B cell (primary cell): ENCODE measurements at places on chromosomes 7 and 10. TPM values are rescaled to one million over a fixed set of nuclear protein-coding genes. Genes with fewer than 3 reads are reported as not detected.

DNA sequence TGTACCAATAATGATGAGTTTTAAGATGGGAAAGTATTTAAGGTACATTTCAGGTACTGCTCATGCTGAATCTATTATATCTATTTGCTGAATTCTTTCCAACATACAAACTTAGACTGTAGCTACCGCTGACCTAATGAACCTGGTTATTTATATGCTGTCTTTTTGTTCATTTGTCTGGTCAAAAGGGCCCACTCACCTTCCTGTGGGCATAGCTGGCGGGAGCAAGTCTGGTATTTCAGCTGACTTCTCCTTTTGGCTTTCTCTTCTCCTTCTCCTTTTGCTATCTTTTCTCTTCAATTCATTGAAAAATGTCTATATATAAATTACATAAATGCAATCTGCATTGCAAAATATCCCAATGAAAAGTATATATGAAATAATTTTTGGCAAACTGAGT lies 9.5 kb downstream of the PLXDC2 start:
- H3K36me3 ChIP-seq, result no peaks in the 10 kb centered on the region
- H3K4me3 ChIP-seq, result no peak overlapping the region
- H3K27me3 ChIP-seq, result no peaks in the 10 kb centered on the region
- DNase-seq, result no peak
- H3K4me1 ChIP-seq, result no peaks in the 10 kb centered on the region

GRCh38 chr10:109647627-109648026 lies 275.7 kb downstream of the XPNPEP1 start:
- no peak overlapping the region for H3K4me3 ChIP-seq
- H3K36me3 ChIP-seq, result no peaks in the 10 kb centered on the region
- DNase-seq, result no peak
- H3K27me3 ChIP-seq, result no peaks in the 10 kb centered on the region
- H3K27ac ChIP-seq, result no peak overlapping the region

DNA sequence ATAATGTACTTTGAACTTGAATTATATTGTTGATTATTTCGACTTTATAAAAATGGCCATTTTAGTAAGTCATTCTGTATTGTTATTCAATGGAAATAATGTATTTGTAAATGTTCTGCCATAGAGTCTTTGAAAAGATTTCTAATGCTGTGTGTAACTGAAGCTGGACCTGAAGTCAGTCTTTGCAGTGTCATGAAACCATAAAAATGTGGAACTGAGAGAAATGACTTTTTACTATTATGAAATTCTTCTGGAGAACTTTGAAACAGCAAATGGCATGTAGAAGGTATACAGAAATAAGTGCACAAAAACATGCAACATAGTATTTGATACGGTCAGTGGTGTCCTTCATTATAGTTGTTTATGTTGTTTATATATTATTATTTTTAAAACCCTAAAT lies 59.7 kb upstream of the ADRA2A start:
- no peaks in the 10 kb centered on the region for H3K27me3 ChIP-seq
- peaks cover 22% of the 10 kb centered on the region for H3K36me3 ChIP-seq
- no peak overlapping the region for H3K4me3 ChIP-seq
- H3K4me1 ChIP-seq, result no peaks in the 10 kb centered on the region
- no peak overlapping the region for H3K27ac ChIP-seq
- no peak for DNase-seq

- H3K27ac ChIP-seq, result peak overlapping the region; percentile 77
- DNase-seq, result peak; percentile 36
- no peaks in the 10 kb centered on the region for H3K27me3 ChIP-seq
Observed at GRCh38 chr10:133388236-133388972, 5.6 kb upstream of the MTG1 start.

DNA sequence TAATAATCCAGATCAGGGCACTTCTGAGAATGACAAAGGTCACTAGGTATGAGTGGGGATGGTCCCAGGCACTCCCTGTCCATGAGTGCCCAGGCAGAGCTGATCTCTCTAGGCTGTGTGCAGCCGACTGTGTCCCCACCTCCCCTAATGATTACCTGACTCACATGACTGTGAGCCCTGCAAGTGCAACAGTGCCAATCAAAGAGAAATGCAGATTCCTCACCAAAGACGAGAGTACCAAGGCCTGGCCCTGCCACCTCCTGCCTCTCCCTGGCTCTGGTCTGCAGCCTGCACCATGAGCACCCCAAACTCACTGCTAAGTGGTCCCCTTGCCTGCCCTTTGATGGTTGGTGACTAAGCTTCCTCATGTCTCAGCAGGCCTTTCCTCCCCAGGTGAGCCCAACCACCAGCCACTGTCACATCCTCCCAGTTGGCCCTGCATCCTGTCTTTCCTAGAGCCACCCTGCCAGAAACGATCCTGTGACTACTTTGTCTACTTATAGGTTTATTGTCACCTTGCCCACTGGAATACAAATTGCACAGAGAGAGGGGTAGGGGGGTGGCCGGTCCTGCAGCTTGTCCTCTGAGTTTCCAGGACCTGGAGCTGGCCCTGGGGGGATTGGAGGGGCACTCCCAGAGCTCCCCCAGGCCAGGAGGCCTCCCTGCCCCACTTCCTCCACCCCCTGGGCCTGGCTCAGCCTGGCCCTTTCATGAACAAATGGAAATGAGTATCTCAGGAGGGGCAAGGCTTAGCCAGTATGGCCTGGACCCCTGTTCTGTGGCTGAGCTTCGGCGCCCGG lies 22.4 kb upstream of the GDF10 start:
- no peaks in the 10 kb centered on the region for H3K27me3 ChIP-seq

GRCh38 chr7:77337456-77337990 lies 78.6 kb downstream of the GSAP start:
- no peaks in the 10 kb centered on the region for H3K27me3 ChIP-seq
- peaks cover 39% of the 10 kb centered on the region for H3K4me1 ChIP-seq
- H3K4me3 ChIP-seq, result no peak overlapping the region

- no peaks in the 10 kb centered on the region for H3K27me3 ChIP-seq
- peaks cover 3% of the 10 kb centered on the region for H3K4me1 ChIP-seq
- no peak for DNase-seq
- no peak overlapping the region for H3K27ac ChIP-seq
Observed at GRCh38 chr10:48714088-48714487, 29.4 kb downstream of the WDFY4 start.

GRCh38 chr10:46091828-46092523 lies 45.9 kb upstream of the MSMB start:
- H3K27ac ChIP-seq, result peak overlapping the region; percentile 7
- DNase-seq, result no peak
- no peak overlapping the region for H3K4me3 ChIP-seq
- no peaks in the 10 kb centered on the region for H3K27me3 ChIP-seq
- H3K4me1 ChIP-seq, result peaks cover 54% of the 10 kb centered on the region

DNA sequence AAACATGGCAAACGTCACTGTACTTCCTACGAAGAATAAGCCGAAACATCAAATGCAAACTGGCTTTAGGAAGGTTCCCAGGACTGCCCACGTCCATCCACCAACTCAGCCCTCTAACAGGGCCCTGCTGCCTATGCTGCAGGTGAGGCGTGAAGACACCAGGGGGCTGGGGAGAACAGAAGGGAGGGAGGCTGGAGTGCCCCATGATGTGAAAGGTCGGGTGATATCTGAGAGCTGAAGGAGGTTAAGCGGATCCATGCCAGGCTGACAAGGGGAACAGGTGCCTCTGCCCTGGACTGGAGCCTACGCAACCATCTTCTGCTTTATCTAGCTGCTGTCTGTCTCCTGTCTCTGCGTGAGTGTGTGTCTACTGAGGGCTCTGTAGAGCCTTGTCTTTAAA lies 40.2 kb upstream of the ATP6V0A4 start:
- H3K36me3 ChIP-seq, result no peaks in the 10 kb centered on the region
- H3K4me1 ChIP-seq, result no peaks in the 10 kb centered on the region
- peak; percentile 4 for DNase-seq
- no peak overlapping the region for H3K27ac ChIP-seq

- no peak overlapping the region for H3K27ac ChIP-seq
- H3K36me3 ChIP-seq, result no peaks in the 10 kb centered on the region
- H3K4me1 ChIP-seq, result no peaks in the 10 kb centered on the region
- no peak for DNase-seq
- H3K4me3 ChIP-seq, result no peak overlapping the region
Observed at GRCh38 chr10:115214829-115215228, 121.7 kb downstream of the ATRNL1 start.

GRCh38 chr7:148931470-148931869 lies 47.4 kb upstream of the EZH2 start:
- H3K36me3 ChIP-seq, result no peaks in the 10 kb centered on the region

DNA sequence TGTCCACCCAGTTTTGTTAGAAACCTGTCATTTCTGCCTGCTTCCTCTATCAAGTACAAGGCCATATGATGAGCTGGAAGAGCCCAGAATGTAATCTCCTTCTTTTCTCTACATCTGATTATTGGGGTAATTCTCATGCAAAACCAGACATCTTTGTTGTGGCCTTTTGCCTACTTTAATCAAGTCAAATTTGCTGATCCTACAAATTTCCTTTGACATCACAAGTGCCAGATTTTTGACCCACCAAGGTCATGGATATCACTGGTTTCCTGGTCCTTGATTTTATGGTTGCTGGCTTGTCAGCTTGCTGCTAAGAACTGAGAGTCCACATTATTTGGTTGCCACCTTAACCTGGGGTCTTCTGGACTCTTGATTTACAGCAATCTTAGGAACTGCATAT lies 336.1 kb downstream of the TFEC start:
- no peaks in the 10 kb centered on the region for H3K36me3 ChIP-seq
- no peak overlapping the region for H3K27ac ChIP-seq
- H3K27me3 ChIP-seq, result no peaks in the 10 kb centered on the region
- H3K4me3 ChIP-seq, result no peak overlapping the region

- H3K27me3 ChIP-seq, result no peaks in the 10 kb centered on the region
- H3K4me3 ChIP-seq, result no peak overlapping the region
- no peaks in the 10 kb centered on the region for H3K36me3 ChIP-seq
- no peaks in the 10 kb centered on the region for H3K4me1 ChIP-seq
- DNase-seq, result no peak
- no peak overlapping the region for H3K27ac ChIP-seq
Observed at GRCh38 chr10:50937230-50937907, 51.9 kb upstream of the A1CF start.

- no peaks in the 10 kb centered on the region for H3K27me3 ChIP-seq
- DNase-seq, result no peak
- no peaks in the 10 kb centered on the region for H3K36me3 ChIP-seq
- no peak overlapping the region for H3K27ac ChIP-seq
- peaks cover 14% of the 10 kb centered on the region for H3K4me1 ChIP-seq
Observed at GRCh38 chr7:30183749-30184369, 49.1 kb downstream of the MTURN start.

DNA sequence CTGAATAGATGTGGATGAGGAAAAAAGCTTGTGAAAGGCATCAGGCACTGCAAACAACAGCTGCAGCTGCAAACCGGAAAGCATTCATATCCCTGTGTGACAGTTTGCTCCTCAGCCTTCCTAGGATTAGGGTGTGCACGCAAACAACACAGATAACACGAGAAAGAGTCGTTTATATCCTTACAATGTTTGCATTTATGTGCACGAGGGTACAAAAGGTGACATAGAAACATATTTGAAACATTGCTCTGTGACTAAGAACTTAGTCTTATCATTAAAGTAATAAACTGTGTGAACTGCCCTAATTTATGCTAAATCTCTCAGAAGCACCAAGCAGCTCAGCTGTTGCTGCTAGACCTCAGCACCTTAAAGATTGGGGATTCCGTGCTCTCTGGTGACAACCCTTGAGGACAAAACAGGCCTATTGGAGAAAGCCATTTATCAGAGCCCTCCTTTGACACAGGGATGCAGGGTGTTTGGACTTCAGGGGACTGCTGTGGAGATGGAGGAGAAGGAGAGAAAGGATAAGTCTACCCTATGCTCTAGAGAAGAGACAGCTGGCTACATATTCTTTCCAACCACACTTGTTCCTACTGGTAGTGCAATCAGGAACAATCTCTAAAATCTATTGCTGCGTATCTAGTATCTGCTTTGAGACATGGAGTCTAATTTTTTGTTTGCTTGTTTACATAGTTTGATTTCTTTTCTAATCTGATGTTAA lies 176.2 kb downstream of the GNAT3 start:
- H3K27ac ChIP-seq, result no peak overlapping the region
- DNase-seq, result no peak
- H3K36me3 ChIP-seq, result no peaks in the 10 kb centered on the region

DNA sequence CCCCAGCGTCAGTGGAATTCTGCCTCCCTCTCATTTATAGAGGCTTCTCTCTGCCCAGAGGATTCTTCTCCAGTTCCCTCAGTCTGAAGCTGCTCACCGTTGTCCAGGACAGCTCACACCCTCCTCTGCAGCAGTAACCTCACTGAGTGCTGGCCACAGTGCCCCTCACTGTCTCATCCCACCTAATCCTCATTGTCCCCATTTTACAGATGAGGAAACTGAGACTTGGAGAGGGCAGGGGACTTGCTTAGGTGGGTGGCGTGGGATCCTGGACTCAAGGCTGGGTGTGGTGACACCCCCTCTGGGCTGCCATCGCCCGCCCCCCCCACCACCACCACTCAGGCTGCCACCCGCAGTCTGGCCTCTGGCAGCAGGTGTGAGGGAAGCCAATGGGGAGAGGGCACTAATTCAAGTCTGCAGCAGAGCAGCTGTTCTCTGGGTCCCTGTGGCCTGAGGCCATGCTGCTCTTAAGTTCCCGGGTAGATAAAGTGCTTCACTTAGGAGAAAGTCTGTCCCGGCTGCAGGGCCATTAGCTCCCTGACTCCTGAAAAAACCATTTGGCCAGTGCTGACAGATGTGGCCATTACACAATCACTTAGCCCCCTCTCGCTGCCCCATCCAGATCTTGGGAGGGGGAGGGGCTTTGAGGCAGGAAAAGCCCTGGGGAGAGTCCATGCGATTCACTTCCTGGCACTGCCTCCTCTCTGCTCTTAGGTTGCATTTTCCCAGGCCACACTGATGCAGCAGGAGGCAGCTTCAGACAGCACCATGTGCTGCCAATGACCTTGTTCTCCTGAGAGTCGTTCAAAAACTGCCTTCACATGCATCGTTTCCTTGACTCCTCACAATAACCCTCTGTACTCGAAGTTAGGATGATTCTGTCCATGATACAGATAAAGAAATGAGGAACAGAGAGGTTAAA lies 36.3 kb downstream of the DRGX start:
- no peaks in the 10 kb centered on the region for H3K36me3 ChIP-seq
- H3K4me1 ChIP-seq, result peaks cover 13% of the 10 kb centered on the region
- H3K27me3 ChIP-seq, result peaks cover 2% of the 10 kb centered on the region

DNA sequence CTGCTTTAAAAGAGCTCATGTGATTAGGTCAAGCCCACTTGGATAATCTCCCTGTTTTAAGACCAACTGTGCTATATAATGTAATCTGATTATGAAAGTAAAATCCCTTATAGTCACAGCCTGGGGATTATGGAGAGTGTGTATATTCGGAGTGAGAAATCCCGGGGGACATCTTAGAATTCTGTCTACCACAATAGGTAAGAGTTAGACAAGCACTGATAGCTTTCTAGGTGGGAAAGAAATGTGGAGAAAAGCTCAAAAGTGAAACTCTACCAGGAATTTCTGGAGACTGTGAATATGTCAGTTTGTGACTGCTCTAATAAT lies 2.9 kb upstream of the VCL start:
- peaks cover 42% of the 10 kb centered on the region for H3K4me1 ChIP-seq
- H3K27me3 ChIP-seq, result no peaks in the 10 kb centered on the region
- no peaks in the 10 kb centered on the region for H3K36me3 ChIP-seq
- no peak overlapping the region for H3K4me3 ChIP-seq
- no peak for DNase-seq
- H3K27ac ChIP-seq, result no peak overlapping the region

- peaks cover 23% of the 10 kb centered on the region for H3K4me1 ChIP-seq
- no peak overlapping the region for H3K4me3 ChIP-seq
- H3K36me3 ChIP-seq, result peaks cover 26% of the 10 kb centered on the region
- no peaks in the 10 kb centered on the region for H3K27me3 ChIP-seq
- no peak for DNase-seq
- H3K27ac ChIP-seq, result no peak overlapping the region
Observed at GRCh38 chr10:102615361-102615760, 28.9 kb upstream of the TRIM8 start.

GRCh38 chr7:72492461-72493065 lies 80.4 kb upstream of the CALN1 start:
- no peak overlapping the region for H3K4me3 ChIP-seq
- no peak overlapping the region for H3K27ac ChIP-seq
- H3K27me3 ChIP-seq, result no peaks in the 10 kb centered on the region
- H3K4me1 ChIP-seq, result no peaks in the 10 kb centered on the region

CAMK2B gene
- polyA plus RNA-seq, result 0.06 and 0.42 TPM in 2 replicates

BAMBI gene
- 1.4 and 1.9 TPM in 2 replicates for polyA plus RNA-seq

FAM171A1 gene
- 0.04 and 0.09 TPM in 2 replicates for polyA plus RNA-seq

TBRG4 gene
- polyA plus RNA-seq, result 77.9 and 92.8 TPM in 2 replicates
